ENCODE measurements at places on chromosomes 5 and 9.

DNA sequence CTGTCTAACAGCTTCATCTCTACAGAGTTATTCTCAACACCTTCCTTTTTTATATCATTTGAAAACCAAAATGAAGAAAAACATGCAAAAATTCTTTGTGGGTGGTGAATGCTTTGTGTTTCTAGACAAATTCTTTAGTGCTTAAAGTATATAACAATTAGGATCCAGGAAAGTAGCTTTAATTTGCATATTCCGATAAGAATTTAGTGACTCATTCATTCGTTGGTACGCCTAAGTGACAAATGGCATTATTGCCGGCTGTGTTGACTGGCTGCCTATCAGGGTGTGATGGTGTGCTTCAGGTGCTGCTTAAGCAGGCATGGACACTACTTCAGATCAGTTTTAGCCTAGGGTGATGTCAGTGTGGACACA lies 35.2 kb downstream of the LMNB1 start:
- DNase-seq, result no peak

DNA sequence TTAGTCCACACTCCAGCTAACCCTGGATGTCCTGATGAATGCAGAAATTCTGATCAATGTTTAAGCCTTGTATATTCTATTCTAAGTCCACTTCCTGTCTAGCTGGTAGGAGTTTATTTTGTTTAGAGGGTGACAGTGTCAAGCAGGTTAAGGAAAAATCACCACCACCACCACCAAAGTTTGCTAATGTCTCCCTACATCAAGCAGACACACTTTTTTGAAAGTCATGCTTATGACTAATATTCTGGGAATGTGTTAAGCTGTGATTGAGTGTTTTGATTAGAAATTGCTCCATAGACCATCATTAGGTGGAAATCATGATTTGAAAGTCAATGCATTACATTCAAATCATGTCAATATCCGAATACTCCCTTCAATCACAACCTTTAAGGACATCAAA lies 1530.1 kb downstream of the MAT2B start:
- no peak for DNase-seq

GRCh38 chr5:145585-146323 lies 45.5 kb upstream of the LRRC14B start:
- DNase-seq, result no peak

- no peak for DNase-seq
Measured at GRCh38 chr9:115642285-115642684, 511.3 kb upstream of the PAPPA start.

DNA sequence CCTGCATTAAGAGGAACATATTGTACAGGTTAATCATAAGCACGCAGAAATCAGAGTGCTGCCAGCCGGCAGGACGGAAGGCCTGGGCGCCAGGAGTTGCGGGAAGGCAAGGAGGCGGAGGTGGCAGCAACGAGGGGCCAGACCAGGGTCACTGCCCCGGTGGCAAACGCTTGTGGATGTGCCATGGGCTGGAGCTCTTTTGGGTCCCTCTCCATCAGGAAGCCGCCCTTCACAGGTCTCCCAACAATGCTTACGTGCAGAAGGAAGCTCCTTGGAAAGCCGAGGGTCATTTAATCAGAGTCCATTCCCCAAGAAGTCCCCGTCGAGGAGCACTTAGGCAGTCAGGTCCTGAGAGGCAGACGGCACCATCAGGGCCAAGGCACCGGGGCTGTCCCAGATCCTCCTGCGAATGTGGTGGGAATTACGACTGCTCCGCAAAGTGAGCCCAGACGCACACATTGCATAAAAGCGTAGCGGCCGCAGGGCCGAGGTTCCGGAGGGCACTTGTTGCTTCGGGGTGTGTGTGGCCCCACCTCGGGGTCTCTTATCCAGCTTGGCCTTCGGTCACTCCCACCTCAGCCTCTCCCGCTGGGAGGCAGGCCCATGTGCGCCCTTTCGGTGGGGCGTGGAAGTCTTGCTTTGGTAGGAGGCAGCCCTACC lies 20.5 kb downstream of the MRPL36 start:
- no peak for DNase-seq

DNA sequence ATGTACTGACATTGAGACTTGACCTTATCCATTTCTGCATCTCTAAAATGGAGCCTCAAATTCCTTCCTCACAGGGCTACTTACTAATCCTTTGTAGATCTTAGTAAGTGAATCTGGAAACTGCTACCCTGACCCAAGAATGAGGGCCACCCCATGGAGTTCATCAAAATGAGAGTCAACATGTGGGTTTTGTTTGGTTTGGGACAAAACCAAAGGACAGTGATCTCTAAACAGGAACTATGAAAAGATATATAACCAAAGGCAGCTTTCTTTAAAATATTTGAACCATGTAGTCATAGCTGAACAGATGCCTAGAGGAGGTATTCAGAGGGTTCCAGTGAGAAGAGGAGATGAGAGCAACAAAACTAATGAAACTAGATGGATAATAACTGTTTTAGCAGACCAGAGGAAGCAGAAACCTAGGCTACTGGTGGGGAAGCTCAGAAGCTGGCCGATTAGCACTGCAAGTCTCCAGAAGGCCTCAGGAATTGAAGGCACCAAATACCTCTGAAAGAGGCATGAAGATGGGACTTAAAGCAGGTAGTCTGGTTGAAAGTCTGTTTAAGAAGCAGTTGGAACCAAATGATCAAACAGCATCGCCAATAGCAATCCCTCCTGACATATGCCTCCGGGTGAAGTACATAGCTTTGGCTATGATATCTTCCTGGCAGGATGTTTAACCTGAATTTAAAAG lies 45.8 kb downstream of the THOC3 start:
- peak; percentile 30 for DNase-seq

DNA sequence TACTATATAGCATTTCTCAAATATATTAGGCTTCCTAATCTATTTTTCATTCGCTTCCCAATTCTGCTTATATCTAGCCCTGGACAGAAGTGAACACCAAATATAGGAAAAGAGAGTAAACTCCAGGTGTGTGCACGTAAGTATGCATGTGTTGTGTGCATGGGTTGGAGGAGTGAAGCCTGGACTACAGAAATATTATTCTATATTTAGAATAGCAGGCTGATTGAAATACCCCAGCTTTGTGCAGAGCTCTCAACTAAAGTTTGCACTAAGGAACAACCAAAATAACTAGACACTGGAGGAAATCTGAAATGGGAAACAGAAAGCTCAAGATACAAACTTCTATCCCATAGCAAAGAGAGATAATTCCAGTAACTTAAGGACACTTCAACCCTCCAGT lies 198.8 kb downstream of the MARCHF11 start:
- no peak for DNase-seq

DNA sequence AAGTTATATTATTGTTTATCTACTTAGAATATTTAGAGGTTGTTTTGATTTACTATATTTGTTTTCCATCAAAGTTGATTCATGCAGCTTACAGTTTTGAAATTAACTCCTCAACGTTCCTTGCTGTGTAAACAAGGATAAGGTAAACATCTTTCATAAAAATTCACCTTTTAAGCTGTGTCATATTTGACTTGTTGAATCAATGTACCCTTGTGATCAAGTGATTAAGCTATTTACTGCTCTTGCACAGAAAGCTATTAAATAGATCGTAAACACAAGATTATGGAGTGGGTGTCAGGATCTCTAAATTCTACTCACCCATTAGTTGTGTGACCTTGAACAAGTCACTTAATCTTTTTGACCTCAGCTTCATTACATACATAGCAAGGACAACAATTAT lies 2054.0 kb upstream of the NUDT12 start:
- DNase-seq, result no peak

GRCh38 chr5:77629509-77630113 lies 8.9 kb downstream of the OTP start:
- no peak for DNase-seq

DNA sequence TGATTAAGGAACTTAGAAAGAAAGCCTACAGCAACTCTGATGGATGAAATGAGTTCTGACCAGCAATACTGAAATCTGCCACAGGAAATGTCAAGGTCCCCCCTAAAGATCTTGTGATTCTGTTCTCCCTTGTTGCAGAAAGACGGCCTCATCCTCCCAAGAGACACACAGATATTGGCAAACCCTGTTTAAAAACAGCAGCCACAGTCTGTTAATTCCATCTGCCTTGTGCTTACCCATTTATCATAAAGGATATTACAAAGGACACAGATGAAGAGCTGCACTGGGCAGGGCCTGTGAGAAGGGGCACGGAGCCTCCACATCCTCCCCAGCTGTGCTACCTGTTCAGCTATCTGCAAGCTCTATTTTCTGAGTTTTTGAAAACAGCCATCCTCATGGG lies 15.2 kb downstream of the RAPGEF1 start:
- DNase-seq, result no peak

- DNase-seq, result no peak
Measured at GRCh38 chr9:113474360-113475028, 11.0 kb downstream of the RGS3 start.

DNA sequence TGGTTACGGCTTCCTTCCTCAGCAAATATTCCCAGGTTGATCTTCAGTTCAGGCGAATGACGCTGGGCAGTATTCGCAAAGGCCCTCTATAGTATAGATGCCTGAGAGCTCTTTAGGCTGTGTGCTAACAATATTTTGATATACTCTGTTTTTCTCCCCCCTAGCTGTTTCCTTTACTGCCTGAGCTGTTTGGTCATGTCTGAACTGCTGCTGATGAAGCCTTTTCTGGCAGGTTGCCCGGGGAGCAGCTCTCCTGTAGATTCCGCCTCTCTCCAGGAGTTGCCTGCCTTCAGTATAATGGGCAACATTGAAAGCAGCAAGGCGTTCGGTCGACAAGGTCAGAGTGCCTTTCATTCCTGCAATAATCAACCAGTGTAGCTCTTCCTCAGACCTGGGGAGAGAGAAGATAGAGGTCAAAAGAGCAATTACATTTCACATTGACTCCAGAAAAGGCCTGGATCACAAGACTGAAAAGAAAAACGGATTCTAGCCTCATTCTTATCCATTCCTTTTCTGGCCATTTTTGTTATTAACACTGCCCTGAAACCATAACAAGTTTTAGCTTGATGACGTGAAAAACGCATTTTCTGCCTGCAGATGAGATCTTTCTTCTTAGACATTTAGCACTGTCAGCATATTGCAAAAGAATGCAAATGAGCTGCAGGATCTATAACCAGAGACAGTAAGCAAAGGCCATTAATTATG lies 60.1 kb upstream of the ZNF608 start:
- peak; percentile 94 for DNase-seq

DNA sequence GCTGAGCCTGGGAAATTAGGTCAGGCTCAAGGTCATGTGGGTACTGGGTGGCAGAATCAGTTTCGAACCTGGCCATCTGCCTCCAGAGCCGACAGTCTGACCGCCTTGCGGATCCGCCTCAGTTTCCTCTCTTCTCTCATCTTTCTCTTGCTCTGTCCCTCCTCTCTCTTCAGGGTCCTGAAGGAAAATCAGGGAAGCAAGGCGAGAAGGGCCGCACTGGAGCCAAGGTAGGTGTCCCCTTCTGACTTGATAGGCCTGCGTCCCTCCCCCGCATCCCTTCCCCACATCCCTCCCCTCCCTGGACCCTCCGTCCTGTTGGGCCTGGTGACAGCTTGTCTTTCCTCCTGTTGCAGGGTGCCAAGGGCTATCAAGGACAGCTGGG lies 40.8 kb upstream of the ORM1 start:
- no peak for DNase-seq

- no peak for DNase-seq
Measured at GRCh38 chr9:78028926-78029325, 2.7 kb downstream of the GNAQ start.

DNA sequence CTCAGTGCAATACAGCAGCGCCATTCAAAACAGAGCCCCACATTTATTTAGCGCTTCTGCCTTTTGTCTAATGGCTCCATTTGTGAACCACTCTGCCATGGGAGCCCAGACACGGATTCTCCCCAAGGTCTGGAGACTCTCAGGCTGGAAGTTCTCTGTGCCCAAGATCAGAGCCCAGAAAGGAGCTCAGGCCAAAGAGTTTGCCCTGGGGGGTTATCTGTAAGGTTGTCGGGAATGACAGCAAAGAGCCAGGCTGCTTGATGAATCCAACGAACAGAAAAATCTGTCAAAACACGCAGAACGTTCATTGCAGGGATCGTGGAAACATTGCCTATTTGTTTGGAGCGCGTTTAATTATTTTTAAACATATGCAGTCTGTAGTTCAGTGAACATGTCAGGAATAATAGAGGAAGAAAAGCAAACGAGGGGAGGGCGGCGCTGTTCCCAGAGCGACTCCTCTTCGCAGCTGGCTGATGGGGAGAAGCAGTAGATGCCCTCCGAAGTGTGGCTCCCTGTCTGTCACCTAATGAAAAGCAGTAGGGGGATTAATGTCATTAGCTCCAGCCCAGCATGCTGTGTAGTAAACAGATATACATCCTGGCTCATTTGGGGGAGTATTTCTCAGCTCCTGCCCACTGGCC lies 464.9 kb upstream of the MPDZ start:
- no peak for DNase-seq

DNA sequence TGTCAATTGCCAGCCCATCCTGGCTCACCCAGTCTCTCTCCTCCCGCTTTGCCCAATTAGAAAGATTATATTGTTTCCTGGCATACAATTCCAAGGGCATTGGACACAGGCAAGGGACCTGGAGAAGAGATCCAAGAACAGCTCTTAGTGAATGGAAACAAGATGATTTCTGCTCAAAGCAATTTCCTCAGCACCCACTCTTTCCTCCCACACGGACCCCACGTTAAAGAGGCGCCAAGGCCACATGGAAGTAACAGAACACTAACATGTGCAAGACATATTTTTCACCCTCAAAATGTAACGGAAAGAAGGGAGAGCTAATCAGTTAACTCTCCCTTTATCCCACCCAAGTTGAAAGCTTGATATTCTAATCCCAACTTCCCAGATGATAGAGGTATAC lies 111.2 kb downstream of the LHFPL2 start:
- DNase-seq, result no peak

GRCh38 chr5:131637694-131638093 lies 2.7 kb upstream of the RAPGEF6 start:
- DNase-seq, result no peak

GRCh38 chr9:92952906-92953610 lies 5.7 kb downstream of the FGD3 start:
- no peak for DNase-seq

Data from renal cortical epithelial cell (primary cell).